ENCODE measurements at places on chromosomes 7 and 10.

- DNase-seq, result no peak
These were observed 112.0 kb downstream of the WNT2 start for GRCh38 chr7:117210908-117211307.

GRCh38 chr10:96889415-96890171 lies 57.5 kb downstream of the LCOR start:
- DNase-seq, result no peak

GRCh38 chr7:2720024-2720423 lies 32.0 kb downstream of the AMZ1 start:
- DNase-seq, result no peak

DNA sequence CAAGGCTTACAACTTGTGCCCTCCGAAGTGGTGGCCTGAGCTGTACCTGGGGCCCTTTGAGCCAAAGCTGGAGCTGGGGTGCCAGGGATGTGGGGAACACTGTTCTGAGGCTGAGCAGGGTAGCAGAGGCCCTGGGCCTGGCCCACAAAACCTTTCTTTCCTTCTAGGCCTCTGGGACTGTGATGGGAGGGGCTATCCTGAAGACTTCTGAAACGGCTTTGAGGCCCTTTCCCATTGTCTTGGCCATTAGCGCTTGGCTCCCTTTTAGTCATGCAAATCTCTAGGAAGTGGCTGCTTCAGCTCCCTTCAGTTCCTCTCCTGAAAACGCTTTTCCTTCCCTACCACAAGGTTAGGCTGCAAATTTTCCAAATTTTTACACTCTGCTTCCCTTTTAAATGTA lies 16.8 kb upstream of the CRYGN start:
- DNase-seq, result no peak

GRCh38 chr10:106705681-106706100 lies 458.8 kb downstream of the SORCS1 start:
- no peak for DNase-seq

DNA sequence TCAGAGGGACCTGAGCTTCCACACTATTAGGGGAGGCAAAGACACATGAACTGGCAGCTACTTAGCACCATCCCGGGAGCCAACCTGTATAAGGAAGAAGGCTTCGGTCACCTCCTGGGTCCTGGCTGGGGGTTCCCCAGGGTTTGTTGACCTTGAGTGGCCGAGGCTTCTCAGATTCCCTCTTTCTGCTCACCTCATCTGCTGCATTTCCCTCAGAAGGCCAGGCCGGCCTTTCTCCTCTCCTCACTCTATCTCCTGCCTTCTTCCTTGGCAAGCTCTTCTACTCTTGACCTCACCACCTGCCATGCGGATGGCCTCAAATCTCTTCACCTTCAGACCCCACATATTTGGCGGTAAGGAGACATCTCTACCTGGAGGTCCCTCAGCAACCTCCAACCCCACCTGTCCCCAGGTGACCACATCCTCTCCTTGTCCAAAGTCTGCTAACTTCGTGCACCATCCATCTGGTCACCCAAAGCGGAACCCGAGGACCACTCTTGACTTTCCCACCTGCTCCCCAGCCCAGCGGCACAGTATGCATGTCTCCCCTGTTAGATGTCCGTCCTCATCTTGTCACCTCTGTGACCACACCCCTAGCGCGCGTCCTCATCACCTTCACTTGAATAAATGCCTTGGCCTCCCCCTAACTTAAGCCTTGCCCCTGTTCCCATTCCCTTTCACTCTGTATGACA lies 133.8 kb upstream of the UNC5B start:
- no peak for DNase-seq

- DNase-seq, result no peak
These were observed 15.6 kb upstream of the CXCL12 start for GRCh38 chr10:44400541-44400940.

Data from T-helper 17 cell (primary cell).